ENCODE measurements at places on chromosomes 7 and 10.

GRCh38 chr7:100484673-100485045 is 932 bp downstream of the NYAP1 start:
- DNase-seq, result no peak

DNA sequence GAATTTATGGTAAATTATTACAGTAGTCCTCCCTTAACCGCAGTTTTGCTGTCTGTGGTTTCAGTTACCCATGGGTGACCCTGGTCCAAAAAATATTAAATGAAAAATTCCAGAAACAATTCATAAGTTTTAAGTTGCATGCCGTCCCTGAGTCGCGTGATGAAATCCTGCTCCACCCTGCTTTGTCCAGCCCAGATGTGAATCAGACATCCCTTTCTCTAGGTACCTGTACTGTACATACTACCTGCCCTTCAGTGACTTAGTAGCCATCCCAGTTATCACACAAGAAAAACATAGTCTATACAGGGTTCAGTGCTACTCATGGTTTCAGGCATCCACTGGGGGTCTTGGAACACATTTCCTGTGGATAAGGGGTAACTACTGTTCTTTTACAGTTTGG is 20.5 kb upstream of the RHEB start:
- no peak for DNase-seq

DNA sequence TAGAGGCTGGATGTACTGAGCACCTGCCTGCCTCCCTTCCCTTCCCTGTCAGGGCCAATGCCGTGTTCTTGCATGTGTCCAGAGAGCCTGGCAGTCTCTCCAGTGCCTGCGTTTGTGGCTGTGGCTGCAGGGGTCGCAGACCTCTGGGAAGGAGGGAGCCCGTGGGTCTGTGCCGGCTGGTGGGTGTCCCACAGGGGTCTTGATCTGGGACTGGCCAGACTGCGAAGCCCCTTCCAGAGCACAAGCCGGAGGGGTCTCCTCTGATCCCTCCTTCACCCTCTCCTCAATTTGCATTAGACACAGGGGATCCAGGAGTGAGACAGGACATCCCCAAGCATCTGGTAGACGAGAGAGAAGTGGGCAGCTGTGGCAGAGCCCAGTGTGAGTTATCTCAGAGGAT is 199.2 kb downstream of the ADARB2 start:
- no peak for DNase-seq

GRCh38 chr7:148669927-148670326 is 28.8 kb upstream of the CUL1 start:
- DNase-seq, result no peak

GRCh38 chr7:148903504-148903903 is 19.4 kb upstream of the EZH2 start:
- no peak for DNase-seq

GRCh38 chr10:126391192-126391885 is 3.1 kb upstream of the ADAM12 start:
- no peak for DNase-seq

DNA sequence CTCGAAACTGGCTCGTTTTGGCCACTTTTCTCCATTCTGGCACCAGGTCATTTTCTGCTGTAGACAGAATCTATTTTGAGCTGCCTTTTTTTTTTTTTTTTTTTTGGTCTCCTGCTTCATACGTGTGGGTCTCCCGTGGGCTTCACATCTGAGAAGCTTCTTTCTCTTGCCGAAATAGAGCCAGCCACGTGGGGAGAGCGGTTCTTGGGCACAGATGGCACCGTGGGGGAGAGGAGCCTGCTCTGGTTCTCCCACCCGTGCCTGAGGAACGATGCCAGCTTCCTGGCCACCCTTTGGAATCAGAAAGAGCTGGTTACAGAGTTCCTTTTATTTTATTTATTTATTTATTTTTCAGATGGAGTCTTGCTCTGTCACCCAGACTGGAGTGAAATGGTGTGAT is 48.7 kb upstream of the OCM2 start:
- no peak for DNase-seq

DNA sequence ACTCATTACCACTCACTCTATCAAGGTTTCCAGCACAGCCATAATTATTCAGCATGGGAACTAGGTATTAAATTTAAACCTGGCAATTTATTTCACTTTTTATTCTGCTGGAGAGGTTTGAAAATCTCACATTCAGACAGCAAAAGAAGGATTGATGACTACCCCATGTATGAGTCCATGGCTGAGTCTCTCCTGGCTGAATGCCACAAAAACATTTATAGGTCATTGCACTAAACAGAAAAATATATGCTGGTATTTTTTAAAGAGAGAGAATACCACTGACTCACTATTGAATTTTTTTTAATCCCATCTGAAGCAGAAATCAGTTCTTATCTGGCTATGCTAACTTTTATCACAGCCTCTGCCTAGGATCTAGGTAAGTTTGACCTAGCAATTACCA is 336.3 kb downstream of the PPP1R3A start:
- DNase-seq, result no peak

- no peak for DNase-seq
Measured at GRCh38 chr10:70744617-70745143, 40.5 kb downstream of the TBATA start.

DNA sequence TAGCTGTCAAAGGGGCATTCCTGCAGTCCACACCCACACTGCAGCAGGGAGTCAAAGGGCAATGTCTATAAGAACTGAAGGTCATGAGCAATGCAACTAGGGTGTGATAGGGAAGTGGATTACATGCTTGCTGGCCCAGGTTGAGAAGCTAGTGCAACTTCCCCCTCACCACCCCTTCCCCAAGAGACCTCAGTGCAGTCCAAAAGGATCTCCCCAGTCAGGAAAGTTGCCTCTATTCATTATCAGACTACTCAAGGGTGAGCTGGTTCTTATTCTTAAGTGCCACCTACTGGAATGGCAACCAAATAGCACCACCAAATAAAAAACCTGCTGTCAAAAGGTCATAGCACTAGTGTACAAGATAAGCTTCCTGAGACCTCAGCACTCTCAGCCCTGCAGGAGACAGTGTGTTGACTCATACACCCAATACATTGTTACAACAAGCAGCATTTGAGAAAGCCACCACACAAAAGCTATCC is 28.2 kb downstream of the MTERF1 start:
- DNase-seq, result no peak

DNA sequence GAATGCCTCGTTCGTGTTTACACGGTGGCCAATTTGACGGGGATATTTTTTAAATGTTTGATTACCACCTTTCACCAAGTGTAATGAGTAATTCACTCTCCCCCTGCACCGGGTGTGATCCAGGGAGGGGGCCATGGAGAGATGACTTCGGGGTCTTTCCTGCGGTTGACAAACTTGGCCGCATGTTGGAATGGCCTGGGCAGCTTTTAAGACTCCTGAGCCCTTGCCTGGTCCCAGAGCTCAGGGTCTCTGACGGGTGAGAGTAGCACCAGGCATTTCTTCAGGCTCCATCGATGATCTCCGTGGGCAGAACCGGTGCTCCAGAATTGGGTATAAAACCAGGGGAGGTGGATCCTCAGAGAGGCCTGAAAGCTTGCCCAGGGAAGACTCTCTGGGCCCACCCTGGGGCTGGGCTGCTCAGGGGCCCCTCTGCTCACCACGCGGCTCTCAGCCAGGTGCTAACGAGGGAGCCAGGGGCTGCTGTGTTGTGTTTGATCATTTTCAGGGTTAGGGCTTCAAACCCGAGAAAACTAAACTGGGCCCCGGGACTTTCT is 882 bp downstream of the ZNF282 start:
- no peak for DNase-seq

DNA sequence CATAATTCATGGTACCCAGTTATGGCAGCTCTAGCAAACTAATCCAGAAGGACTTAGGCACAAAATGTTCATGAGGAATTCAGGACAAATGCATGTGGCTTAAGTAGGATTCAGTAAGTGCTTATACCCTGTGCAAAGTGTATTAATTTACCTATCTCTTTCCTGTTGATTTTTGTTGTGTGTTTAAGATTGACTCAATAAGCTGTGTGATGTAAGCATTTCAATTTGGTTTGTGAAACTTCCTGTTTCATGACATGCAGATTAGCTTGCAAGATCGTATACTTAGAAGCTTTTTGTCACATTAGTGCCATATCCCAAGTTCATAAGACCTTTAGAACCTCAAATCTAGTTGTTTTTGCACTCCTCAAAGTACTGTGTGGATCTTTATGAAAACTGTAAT is 416.7 kb downstream of the ARL4A start:
- no peak for DNase-seq

DNA sequence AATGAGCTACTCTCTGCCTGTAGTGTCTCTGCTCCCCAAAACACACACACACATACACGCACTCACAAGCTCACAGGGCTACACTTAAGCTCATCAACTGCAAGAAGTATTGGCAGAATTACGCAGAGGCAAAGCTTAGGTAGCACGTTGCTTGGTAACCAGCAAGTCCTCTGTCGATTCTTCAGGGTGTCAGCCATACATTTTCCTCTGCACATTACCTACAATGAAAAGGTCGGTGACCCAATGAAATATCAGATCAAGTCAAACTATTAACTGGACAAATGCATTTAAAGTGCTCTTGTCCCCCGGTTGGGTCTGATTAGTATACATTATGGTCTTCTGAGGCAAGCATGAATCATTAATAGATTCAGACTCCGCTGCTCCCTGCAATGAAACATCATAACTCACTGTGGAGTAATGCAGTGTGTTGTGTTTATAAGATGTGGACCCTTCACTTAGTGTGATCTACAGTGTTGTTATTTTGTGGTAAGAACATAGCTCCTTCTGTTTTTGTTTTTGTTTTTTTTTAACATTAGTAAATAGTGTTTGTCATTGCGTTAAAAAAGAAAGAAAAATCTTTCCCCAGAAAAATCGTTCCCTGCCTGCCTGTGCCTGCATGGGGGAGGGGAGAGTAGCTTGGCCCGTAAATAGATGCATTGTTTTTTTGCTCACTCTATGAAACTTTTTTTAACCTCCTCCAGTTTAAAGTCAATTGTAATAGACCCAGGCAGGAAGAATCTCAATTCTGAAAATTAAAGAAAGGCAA is 325.5 kb downstream of the SFMBT2 start:
- no peak for DNase-seq

DNA sequence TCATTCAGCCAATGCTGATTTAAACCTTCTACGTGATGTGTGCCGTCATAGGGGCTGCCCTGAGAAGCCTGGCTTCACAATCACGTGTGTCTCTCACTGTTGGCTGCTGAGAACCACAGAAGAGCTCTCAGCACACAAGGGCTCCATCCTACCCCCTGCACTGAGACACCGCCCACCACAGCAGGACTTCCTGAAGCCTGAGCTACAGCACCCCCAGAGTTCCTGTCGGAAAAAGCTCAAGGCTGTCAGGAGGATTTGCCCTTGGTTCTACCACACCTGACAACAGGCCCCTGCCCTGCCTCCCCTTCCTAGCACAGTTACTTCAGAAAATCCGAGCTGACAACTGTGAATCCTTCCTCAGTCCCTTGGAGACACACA is 191.9 kb downstream of the MAD1L1 start:
- DNase-seq, result no peak

GRCh38 chr7:18086165-18087025 is 58.7 kb upstream of the PRPS1L1 start:
- DNase-seq, result no peak

GRCh38 chr10:109343293-109343692 is 580.0 kb downstream of the XPNPEP1 start:
- no peak for DNase-seq

- DNase-seq, result no peak
Measured at GRCh38 chr7:116434820-116435341, 64.7 kb upstream of the CAV2 start.

- no peak for DNase-seq
Measured at GRCh38 chr7:1703871-1704810, 34.1 kb downstream of the ELFN1 start.

DNA sequence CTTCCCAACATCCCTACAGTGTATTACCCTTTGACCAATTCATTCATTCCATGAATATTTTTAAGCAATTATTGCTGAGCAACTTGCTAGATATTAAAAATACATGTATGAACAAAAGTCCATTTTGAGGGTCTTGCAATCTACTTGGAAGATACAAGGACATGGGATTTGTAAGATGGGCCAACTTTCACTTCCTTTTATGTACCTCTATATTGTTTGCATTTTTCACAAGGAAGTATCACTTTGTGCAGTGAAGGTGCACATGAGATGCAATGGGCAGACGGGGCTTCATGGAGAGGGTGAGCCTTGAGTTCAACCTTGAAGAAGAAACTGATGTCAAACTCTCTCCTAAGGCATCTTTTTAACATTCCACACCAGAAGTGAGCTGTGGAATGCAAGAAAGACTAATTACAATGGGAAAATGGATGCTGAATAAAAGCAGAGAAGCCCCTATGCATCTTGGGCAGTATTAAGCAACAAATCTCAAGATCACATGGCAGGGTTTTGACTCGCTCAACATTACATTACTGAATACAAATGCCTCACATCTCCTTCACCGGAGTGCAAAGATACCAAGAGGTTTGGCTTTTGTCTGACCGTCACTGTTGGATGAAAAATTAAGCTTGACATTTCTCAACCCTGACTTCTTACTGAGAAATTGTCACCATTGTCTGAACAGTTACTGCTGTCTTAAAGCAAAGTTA is 341.5 kb downstream of the ELMO1 start:
- no peak for DNase-seq

DNA sequence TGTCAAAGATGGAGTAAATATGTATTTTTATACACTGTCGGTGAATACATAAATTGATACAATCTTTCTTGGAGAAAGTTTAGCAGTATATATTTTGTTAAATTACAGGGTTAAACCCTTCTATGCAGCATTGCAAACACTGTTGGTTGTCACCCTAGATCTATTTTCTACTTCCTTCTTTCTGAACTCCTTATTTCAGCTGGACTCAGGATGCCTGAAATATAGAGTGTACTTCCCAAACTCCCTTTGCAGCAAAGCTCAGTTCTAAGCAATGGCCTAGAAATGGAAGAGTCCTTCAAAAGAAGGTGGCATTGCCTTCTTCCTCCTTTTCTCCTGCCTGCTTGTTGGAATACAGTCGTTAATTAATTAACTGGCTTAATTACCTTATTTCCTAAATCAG is 20.6 kb downstream of the CUBN start:
- DNase-seq, result no peak

GRCh38 chr10:70679498-70679897 is 7.2 kb downstream of the ADAMTS14 start:
- no peak for DNase-seq

GRCh38 chr10:28400176-28400575 is 97.3 kb upstream of the MPP7 start:
- no peak for DNase-seq

DNA sequence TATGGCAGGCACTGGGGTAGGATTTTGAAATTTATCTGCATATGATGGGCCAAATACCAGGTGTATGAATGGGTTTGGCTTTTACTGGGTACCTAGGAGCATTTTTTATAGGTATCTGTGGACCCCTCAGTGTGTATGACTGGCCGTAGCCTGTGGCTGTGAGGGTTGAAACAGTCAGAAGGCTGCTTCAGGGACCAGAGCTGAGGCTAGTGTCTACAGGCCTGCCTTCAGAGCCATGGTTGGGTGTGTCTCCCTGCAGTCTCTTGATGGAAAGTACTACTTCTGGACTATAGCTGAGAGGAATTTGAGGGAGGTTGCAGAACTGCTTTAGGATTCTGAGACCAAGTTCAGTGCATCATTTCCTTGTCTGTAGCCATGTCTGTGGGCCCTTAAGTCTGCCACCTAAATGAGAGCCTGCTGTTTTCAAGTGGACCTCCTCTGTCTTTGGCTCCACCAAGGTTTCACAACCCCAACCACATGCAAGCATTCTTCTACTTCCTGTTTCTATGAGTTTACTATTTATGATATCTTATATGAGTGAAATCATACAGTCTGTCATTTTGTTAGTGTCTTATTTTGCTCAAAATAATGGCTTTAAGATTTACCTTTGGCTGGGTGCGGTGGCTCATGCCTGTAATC is 19.9 kb upstream of the ZNF138 start:
- no peak for DNase-seq
